NCI-H1048 (cell line): ENCODE measurements at places on chromosomes 2 and 18.

DNA sequence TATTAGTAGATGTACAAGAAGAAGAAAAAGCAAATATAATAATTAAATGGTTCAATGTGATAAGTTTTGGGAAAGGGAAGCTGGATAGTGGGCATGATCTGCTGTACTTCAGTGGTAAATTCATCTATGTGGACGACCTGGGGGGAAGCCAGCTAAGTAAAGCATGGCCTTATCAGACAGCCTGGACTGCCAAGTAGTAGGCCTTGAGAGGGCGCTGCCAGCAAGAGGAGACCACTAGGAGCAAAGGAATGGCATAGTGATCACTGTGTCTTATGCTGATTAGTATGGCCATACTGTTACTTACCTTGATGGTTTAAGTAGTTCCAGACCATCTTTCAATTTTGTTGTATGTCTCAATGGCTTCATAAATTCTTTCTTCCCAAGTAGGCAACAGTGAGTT lies 287.6 kb downstream of the SETBP1 start:
- no peak for DNase-seq

DNA sequence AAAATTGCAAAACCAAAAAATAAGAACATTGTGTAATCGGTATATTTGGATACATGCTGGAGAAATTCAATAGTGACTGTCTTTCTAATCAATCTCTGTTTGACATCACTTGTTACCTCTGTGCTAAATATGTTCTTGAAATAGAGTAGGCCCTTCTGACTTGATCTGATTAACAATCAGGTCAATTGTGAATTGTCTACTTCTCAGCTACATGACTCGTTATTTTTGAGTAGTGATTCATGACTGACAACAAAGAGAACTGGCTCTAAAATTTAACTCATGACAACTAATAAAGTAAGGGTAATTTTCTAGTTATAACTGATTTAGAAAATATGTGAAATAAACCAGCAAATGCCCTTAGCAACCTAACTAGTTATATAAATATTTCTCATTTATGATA lies 312.1 kb downstream of the TMX3 start:
- no peak for DNase-seq

GRCh38 chr2:159753797-159754196 lies 41.5 kb downstream of the MARCHF7 start:
- DNase-seq: no peak

GRCh38 chr18:63808125-63808524 lies 32.9 kb downstream of the SERPINB7 start:
- DNase-seq: no peak

- DNase-seq: no peak
These were observed 109.7 kb downstream of the MBD5 start for GRCh38 chr2:148130581-148130980.

DNA sequence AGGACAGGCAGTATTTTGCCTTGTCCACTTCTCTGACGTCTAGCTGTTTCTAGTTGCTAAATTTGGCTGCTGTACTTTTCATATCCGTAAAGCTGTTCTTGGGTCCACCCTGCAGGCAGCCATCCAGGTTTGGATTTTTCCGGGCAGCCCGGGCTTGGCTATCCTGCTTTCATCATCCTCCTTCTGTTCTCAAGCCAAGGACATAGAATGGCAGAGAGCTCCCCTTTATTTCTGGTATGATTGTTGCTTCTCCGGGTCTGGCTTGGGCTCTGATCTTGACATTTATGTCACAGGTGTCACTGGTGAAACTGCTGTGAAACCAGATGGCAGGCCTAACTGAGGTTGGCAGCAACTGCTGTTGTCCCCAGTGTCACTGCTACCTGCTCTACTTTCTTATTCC lies 35.5 kb downstream of the SCN2A start:
- no peak for DNase-seq

- DNase-seq: no peak
These were observed 17.3 kb upstream of the FHL2 start for GRCh38 chr2:105416156-105416555.

GRCh38 chr18:30828700-30829099 lies 213.8 kb downstream of the DSC3 start:
- DNase-seq: no peak

DNA sequence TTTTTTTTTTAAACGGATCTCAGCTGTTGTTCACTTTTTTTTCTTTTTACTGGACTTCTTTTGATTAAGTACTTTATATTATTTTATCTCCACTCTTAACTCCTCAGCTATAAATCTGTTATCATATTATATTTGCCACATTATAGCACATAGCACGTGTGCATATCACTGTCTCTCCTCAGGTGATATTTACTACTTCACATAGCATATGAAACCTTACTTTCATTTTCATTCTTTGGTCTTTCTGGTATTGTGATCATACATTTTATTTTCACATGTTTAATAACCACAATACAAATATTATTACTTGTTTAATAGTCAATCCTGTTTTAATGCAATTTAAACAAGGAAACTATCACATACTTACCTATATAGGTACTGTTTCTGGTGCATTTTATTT lies 993.1 kb upstream of the TMEFF2 start:
- no peak for DNase-seq

GRCh38 chr2:78541088-78541450 lies 484.4 kb upstream of the REG3G start:
- DNase-seq: no peak

DNA sequence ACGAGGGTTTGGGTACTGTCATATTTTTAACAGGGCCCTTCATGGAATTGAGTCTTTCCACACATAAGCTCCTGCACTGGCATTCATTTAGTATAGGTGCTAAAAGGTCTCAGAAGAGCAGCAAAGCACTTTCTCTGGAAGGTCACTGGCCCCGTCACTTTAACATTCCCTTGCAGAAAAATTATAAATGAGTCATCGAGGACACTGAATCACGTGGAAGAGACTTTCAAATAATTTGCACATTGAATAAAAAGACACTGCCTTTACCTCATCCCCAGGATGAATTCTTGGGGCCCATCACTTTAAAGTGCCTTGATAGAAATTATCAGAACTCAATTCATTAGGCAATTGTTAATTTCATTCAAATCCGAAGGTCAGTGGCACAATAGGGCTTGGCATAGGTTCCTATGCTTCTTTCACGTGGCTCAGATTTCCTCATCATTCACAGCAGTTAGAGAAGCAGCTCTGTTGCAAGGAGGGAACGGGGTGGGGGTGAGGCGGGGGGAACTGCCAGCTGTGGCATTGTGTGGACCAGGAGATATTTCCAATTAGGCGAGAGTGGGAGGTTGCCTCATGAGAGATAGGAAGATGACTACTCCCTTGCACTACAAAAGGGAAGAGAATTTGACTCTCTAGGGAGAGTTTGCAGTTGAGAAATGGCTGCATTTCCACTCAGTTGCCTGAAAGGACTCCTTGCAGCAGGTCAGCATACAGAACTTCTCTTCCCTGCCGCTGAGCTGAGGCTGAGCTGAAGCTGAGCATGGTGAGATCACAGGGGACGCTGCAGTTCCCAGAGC lies 86.3 kb upstream of the NPAS2 start:
- no peak for DNase-seq

- DNase-seq: no peak
These were observed 535.9 kb downstream of the TRIB2 start for GRCh38 chr2:13252615-13253014.

- no peak for DNase-seq
These were observed 74.7 kb upstream of the IGFBP5 start for GRCh38 chr2:216770050-216770449.

DNA sequence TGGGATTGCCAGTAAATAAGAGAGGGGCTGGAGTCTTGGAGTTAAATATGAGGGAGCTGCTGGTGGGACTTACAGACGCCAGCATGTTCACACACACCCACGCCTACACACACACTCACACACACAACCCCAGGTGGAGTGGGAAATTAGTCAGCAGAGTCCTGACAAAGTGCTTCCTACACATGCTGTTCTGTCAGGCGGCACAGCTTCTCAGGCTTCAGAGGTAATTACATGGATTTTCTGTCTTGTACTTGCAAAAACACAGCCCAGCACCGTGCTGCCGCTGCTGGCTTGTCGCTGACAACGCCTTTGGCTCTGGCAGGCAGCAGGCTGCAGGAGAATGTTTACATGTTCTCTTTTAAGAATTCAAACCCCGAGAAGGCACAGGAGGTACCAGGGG lies 1186.3 kb upstream of the CELF4 start:
- no peak for DNase-seq

- DNase-seq: no peak
These were observed at the start of gene PROKR1 for GRCh38 chr2:68643011-68643873. PROKR1 (plus strand) TSS chr2:68643579; CDS start chr2:68645822, 2,243 bp downstream.

GRCh38 chr18:62170857-62171256 lies 16.0 kb downstream of the PIGN start:
- DNase-seq: no peak

GRCh38 chr18:41744421-41745030 lies 210.5 kb upstream of the PIK3C3 start:
- no peak for DNase-seq

DNA sequence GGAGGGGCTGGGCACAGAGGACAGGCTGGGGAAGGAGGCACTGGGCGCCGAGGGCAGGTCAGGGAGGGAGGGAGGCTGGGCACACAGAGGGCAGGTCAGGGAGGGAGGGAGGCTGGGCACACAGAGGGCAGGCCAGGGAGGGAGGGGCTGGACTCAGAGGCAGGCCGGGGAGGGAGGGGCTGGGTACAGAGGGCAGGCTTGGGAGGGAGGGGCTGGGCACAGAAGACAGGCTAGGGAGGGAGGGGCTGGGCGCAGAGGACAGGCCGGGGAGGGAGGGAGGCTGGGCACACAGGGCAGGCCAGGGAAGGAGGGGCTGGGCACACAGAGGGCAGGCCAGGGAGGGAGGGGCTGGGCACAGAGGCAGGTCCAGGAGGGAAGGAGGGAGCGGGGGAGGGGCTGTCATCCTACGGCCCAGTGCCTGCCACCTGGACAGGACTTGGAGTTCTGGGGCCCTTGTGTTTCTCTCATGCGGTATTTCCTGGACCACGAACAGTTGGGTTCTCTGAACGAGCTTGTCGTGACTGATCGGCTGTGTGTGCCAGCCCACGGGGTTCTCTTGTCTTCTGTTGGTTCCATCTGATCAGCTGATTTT lies 46.7 kb upstream of the KCNG2 start:
- DNase-seq: no peak

GRCh38 chr2:157725846-157726245 lies 97.2 kb upstream of the ACVR1C start:
- DNase-seq: no peak

DNA sequence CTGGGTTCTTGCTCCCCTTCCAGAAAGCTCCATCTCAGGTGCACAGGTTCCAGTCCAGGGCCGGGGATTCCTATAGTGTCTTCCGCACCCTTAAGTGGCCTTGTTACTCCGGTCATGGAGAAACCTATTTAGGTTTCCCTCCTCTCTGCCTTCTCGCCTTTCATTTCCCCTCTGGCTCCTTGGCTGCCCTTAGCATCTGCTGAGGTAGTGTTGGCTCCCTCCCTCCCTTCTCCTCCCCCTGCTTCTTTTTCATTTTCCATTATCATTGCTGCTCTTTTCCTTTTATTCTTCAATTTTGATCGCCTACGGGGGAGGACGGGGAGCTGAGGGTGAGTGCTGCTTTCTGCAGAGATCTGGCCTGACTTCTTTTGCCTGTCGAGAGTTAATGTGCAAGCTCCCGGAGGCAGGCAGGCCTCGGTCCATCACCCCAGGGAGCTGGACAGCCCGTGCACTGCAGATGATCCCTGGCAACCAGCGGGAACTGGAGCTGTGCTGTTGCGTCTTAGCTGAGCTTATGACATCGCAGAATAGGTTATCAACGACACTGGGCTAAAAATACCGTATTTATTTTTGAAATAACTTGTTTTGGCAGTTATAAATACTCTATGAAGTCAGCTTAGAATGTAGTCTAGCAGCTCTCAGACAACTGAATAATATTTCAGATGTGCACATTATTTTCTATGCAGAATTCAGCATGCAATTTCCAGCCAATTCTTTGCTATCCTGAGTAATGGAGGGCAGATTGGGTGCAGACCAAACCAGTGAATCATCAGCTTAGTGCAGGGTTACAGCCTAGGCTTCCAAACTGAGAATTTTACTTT lies 141.9 kb downstream of the SLC4A3 start:
- DNase-seq: no peak

DNA sequence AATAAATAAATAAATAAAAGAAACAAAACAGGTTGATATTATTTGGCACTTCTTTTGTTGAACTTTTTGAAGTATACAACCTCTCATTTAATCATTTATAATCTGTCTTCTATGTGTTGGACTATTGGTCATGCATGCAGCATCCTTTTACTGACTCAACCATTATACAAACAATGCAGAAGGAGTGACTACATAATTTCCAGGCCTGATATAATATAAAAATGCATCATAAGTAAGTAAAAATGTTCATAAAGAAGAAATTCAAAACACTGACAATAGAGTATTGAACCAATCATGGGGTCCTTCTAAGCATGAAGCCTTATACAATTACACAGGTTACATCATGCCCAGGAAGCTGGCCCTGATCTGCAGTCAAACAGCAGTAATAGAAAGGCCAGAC lies 141.5 kb upstream of the FN1 start:
- DNase-seq: no peak

DNA sequence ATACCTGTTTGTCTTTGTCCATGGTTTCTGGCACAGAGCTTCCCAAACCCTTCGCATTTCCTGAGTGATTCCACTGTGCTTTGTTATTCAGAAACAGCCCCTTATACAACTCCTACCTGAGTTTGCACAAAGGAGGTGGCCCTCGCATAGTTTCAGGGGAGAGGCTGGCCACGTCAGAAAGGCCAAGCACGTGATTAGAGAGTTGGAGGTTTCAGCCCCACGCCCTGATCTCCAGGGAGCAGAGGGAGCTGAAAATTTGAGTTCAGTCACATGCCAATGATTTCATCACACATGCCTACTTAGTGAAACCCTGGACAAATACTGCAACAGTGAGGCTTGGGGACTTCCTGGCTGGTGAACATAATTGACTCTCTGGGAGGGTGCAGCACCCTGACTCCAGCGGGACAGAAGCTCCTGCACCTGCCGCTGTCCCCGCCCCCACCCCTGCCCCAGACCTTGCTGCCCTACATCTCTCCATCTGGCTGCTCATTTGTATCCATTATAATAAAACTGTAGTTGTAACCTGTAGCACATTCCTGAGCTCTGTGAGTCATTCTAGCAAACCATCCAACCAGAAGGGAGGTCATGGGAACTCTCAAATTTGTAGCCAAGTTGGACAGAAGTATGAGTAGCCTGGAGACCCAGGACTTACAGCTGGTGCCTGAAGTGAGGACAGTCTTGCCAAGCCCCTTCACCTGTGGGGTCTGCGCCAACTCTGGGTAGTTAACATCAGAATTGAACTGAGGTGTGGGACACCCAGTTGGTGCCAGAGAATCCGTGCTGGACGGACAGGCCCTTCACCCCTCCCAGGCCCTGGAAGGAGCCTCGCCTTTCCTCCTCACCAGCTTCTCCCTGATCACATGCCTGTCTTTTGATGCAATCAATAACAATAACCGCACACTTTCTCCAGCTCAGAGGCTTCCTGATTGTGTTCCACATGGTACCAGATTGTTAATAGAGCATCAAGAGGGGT lies 224.3 kb downstream of the ANAPC1 start:
- DNase-seq: no peak
